Muscle of leg (tissue), 16 donors: ENCODE measurements at places on chromosomes 11 and 22. TPM values are rescaled to one million over a fixed set of nuclear protein-coding genes. Genes with fewer than 3 reads are reported as not detected.
A peak's percentile ranks its signal among the peaks of the same experiment; 100 is the strongest.

- peaks cover 26% of the 10 kb centered on the region for H3K27me3 ChIP-seq
- H3K4me1 ChIP-seq: peaks cover 54% of the 10 kb centered on the region
- DNase-seq: no peak
- H3K27ac ChIP-seq: no peak overlapping the region
- no peaks in the 10 kb centered on the region for H3K36me3 ChIP-seq
Measured at GRCh38 chr11:44729713-44730112, 3.0 kb downstream of the TSPAN18 start.

DNA sequence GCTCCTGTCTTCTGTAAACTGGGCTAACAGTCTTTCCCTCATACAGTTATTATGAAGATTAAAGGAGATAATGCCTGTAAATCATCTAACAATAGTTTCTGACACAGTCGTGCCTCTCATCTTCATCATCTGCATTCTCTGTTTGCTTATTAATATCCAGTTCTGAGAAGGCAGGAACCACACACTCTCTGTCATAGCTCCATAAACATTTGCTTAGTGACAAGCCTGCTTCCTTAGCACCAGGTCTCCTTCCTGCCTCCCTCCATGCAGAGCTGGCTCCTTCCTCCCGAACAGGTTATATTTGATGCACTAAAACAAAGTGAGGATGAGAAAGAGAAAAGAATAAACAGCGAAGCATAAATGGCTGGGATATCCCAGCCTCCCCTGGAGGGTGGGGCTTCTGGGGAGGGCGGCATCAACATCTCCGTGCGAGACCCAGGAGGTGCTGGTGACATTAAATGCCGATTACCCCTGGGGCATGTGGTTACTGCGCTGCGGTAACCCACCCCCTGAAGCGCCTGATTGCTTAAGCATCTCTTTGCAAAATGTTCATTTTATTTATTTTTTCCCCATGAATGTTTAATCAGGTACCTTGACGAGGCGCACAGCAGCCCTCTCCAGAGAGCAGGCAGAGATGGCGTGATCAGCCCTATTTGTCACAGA is 404.9 kb downstream of the NXPE2 start:
- H3K27ac ChIP-seq: no peak overlapping the region
- no peaks in the 10 kb centered on the region for H3K36me3 ChIP-seq
- peaks cover 17% of the 10 kb centered on the region for H3K27me3 ChIP-seq

- H3K4me3 ChIP-seq: no peak overlapping the region
- no peak overlapping the region for H3K27ac ChIP-seq
- peaks cover 13% of the 10 kb centered on the region for H3K27me3 ChIP-seq
- H3K36me3 ChIP-seq: no peaks in the 10 kb centered on the region
- H3K4me1 ChIP-seq: peaks cover 4% of the 10 kb centered on the region
Measured at GRCh38 chr22:22952531-22953280, 65.1 kb downstream of the IGLL5 start.

- H3K27me3 ChIP-seq: no peaks in the 10 kb centered on the region
- no peak overlapping the region for H3K27ac ChIP-seq
- DNase-seq: no peak
- no peaks in the 10 kb centered on the region for H3K4me1 ChIP-seq
- H3K36me3 ChIP-seq: no peaks in the 10 kb centered on the region
- no peak overlapping the region for H3K4me3 ChIP-seq
Measured at GRCh38 chr11:33885338-33886005, 6.4 kb downstream of the LMO2 start.

- H3K4me3 ChIP-seq: no peak overlapping the region
- no peak for DNase-seq
- peaks cover 92% of the 10 kb centered on the region for H3K36me3 ChIP-seq
- H3K27me3 ChIP-seq: no peaks in the 10 kb centered on the region
- H3K27ac ChIP-seq: no peak overlapping the region
Measured at GRCh38 chr22:20091690-20092476, 11.8 kb downstream of the DGCR8 start.

GRCh38 chr11:91625495-91625894 is 599.1 kb upstream of the FAT3 start:
- H3K36me3 ChIP-seq: no peaks in the 10 kb centered on the region
- no peaks in the 10 kb centered on the region for H3K27me3 ChIP-seq
- no peak overlapping the region for H3K27ac ChIP-seq
- H3K4me1 ChIP-seq: no peaks in the 10 kb centered on the region

DNA sequence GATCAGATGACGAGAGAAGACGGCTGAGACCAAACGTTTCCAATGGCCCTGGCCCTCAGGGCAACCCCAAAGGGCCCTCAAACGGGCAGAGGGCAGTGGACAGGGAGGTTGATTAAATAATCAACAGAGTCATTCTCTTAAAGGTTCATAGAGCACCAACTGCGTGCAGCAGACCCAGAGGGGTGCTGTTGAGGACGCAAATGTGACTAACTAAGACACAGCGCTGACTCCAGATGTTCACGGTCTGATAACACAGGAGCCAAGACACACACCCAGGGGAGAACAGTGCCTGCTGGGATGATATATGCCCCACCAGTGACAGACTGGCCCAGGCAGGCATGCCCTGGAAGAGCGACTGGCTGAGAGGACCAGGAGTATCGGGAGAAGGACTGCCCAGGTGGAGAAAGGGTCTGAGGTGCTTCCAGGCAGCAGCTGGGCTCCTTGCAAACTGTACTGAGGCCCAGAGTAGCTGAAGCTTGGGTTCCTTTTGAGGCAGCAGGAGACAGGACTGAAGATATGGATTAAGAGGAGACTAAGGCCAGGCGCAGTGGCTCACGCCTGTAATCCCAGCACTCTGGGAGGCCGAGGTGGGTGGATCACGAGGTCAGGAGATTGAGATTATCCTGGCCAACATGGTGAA is 7.7 kb downstream of the VWCE start:
- no peaks in the 10 kb centered on the region for H3K27me3 ChIP-seq
- H3K36me3 ChIP-seq: peaks cover 9% of the 10 kb centered on the region
- no peak overlapping the region for H3K27ac ChIP-seq
- H3K4me1 ChIP-seq: no peaks in the 10 kb centered on the region
- no peak overlapping the region for H3K4me3 ChIP-seq

- peaks cover 65% of the 10 kb centered on the region for H3K4me1 ChIP-seq
- H3K36me3 ChIP-seq: no peaks in the 10 kb centered on the region
- H3K27ac ChIP-seq: peak overlapping the region; percentile 97
- DNase-seq: peak; percentile 72
Measured at GRCh38 chr22:37544955-37545702, 15.2 kb upstream of the CDC42EP1 start.

GRCh38 chr11:124928942-124929665 is 6.7 kb downstream of the HEPACAM start:
- H3K27ac ChIP-seq: no peak overlapping the region
- DNase-seq: peak; percentile 53
- no peak overlapping the region for H3K4me3 ChIP-seq
- no peaks in the 10 kb centered on the region for H3K27me3 ChIP-seq

GRCh38 chr11:116255321-116255953 is 517.4 kb downstream of the BUD13 start:
- no peak overlapping the region for H3K4me3 ChIP-seq
- H3K4me1 ChIP-seq: no peaks in the 10 kb centered on the region
- H3K27ac ChIP-seq: no peak overlapping the region

DNA sequence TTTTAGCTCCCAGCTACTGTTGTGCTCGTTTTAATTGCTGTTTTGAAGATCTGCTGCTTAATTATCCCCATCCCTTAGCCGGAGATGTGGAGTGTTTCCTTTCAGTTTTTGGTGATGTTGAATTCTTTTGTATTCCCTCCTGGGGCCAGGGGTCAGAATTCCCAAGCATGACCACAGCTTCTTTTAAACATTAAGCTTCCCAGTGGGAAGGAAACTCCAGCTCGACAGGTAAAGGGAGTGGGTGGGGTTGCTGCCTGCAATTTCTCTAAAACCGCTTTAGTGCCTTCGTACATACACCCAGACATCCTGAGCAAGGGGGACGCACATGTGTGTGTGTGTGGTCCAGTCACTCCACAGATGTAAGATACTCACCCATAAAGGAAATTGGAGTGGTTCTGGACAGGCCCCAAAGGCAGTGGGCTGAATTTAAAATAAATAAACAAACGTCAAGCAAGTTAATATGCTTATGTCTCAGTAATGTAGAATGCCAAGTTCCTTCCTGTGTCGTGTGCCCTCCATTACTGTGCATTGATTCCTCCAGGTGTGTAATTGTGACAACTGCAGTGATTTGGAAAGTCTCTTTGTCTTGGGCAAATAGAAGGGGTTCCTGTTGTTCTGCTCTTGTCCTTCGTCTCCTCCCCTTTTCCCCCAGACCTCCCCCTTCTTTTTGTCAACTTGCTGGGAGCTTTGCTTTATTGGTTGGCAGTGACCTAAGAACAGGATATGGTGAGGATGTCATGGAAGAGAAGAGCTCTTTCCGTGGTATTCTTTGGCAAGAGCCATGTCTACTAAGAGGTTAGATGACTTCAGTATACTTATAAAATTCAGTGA is 19.2 kb upstream of the ADSL start:
- peak overlapping the region; percentile 8 for H3K27ac ChIP-seq
- no peaks in the 10 kb centered on the region for H3K4me1 ChIP-seq
- peak; percentile 70 for DNase-seq
- H3K4me3 ChIP-seq: no peak overlapping the region
- no peaks in the 10 kb centered on the region for H3K27me3 ChIP-seq

- H3K4me3 ChIP-seq: peak within 1 kb of the TSS; percentile 24
- no peaks in the 10 kb centered on the region for H3K27me3 ChIP-seq
- H3K27ac ChIP-seq: no peak within 1 kb of the TSS
- H3K4me1 ChIP-seq: peaks cover 7% of the 10 kb centered on the region
- DNase-seq: peak; percentile 95
Measured at GRCh38 chr11:26331911-26332571, at the start of gene ANO3. Gene ANO3 (plus strand): TSS chr11:26332130. CDS start chr11:26332276, 146 bp downstream.

GRCh38 chr22:42951093-42951710 is 63.7 kb downstream of the PACSIN2 start:
- no peak overlapping the region for H3K27ac ChIP-seq
- H3K27me3 ChIP-seq: no peaks in the 10 kb centered on the region
- H3K36me3 ChIP-seq: peaks cover 3% of the 10 kb centered on the region
- DNase-seq: no peak

MIOX gene
- not detected for total RNA-seq

JHY gene
- 1.6 TPM for total RNA-seq

FAM227A gene
- total RNA-seq: 1.1 TPM

COPB1 gene
- 128 TPM for total RNA-seq

NLRP6 gene
- 0.04 TPM for total RNA-seq

MAPK8IP2 gene
- 0.22 TPM for total RNA-seq

GAL3ST3 gene
- total RNA-seq: 0.80 TPM

PLAAT4 gene
- 5.9 TPM for total RNA-seq

NELL1 gene
- total RNA-seq: 6.5 TPM

RTN4R gene
- 7.3 TPM for total RNA-seq

DGAT2 gene
- total RNA-seq: 0.31 TPM

C11orf16 gene
- total RNA-seq: not detected
